ENCODE measurements at places on chromosomes 12 and 14.

GRCh38 chr12:28388879-28389278 is 198.6 kb downstream of the CCDC91 start:
- DNase-seq = no peak

- no peak for DNase-seq
Observed at GRCh38 chr12:16530268-16530850, 75.6 kb downstream of the LMO3 start.

DNA sequence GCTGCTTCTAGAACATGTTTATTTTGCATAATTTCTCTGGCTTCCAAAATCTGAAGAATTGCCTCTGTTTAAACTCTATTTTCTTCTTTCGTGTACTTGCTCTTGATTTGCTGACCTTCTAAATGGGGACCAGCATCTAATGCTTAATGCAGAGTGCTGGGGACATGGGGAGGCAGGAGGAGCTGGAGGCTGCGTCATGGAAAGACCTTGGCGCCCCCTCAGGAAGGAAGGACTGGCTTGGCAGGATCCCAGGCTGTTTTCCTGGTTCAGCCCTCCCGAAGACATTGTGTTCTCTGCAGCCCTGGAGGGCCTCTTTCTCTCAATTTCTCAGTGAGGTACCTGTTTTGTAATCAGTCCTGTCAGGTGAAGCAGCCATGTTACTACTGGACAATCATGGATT is 5.5 kb downstream of the PRKCH start:
- no peak for DNase-seq

- DNase-seq = no peak
Observed at GRCh38 chr14:56082880-56083279, 35.3 kb upstream of the PELI2 start.

- peak; percentile 43 for DNase-seq
Observed at GRCh38 chr14:99601361-99601831, 2.6 kb downstream of the CCDC85C start.

GRCh38 chr14:30748343-30748742 is 126.0 kb upstream of the COCH start:
- DNase-seq = peak; percentile 69

DNA sequence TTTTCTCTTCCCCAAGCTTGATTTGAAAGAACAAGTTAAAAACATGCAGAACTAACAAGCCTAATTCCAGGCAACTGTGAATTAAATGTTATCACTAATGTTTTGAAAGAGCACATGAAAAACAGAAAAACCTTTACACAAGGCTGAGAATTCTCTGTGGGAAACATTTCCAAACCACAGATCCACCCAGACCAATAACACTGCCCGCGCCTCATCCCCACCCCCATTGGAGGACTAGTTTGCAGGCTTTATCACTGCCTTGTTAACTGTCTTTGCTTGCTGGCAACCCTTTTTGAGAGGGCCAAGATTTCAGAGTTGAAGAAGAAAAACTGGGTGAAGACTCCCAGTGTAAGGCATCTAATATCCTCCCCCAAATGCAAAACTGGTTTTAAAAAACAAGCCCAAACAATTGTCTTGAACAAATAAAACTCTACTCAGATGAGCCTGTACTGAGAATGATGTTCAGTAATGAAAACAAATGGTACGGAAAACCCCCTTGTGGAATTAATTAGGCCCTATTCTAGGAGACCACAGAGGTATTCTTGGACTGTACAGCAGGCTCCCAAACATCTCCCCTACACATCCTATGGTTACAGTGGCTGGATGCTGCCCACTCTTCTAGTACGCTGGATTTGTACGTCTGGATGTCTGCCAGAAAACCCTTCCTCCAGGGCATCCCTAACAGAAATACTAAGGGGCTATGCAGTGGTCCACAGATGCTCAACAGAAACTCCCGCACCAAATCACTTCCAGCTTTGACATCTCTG is 5.8 kb downstream of the MAX start:
- DNase-seq = peak; percentile 87

DNA sequence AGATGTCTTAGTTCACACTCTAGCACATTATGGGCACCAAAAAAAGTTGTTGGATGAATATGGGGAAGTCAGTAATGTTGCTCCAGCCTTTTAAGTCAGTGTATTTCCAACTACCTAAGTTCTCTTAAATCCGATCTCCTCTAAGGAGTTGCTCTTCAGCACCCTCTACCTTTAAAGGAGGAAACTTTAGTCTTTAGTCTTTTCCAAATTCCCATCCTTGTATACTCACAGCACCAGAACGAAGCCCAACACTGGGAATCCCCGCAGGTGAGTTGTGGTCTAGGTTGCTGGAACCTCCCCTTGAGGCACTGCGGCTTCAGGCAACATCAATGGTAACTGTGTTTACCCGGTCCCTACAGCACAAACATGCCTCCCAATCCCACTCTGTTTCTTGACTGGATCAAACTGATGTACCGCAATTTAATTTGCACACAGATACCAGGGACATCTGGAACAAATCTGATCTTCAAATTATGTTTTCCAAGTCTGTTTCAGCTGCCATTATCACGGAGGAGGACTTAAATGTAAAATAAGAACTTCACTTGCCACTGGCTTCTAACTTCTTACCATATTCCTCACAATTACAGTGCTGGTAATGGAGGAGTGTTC is 179.0 kb downstream of the FOXN3 start:
- DNase-seq = peak; percentile 3

- peak; percentile 56 for DNase-seq
Observed at GRCh38 chr14:105180592-105181548, at the start of gene NUDT14. Gene NUDT14 (minus strand): TSS chr14:105181312. CDS start chr14:105181209, 103 bp downstream.

DNA sequence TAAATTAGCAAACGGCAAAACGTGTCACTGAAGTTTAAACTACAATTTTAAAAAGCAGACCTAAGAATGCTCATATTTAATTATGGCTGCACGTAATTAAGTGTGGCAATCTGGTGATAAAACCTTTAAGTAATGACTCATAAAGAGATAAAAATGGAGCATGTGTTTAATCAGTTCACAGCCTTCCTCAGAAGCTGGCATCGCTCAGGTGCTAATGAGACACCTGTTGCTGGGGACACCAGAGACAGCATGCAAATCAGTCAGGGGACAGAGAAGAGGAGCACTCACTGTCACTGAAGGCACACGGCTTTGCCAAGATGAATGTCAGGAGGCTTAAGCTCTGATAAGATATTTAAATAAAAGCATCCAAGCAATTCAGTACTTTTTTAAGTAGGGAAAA is 840.3 kb downstream of the GALC start:
- no peak for DNase-seq

DNA sequence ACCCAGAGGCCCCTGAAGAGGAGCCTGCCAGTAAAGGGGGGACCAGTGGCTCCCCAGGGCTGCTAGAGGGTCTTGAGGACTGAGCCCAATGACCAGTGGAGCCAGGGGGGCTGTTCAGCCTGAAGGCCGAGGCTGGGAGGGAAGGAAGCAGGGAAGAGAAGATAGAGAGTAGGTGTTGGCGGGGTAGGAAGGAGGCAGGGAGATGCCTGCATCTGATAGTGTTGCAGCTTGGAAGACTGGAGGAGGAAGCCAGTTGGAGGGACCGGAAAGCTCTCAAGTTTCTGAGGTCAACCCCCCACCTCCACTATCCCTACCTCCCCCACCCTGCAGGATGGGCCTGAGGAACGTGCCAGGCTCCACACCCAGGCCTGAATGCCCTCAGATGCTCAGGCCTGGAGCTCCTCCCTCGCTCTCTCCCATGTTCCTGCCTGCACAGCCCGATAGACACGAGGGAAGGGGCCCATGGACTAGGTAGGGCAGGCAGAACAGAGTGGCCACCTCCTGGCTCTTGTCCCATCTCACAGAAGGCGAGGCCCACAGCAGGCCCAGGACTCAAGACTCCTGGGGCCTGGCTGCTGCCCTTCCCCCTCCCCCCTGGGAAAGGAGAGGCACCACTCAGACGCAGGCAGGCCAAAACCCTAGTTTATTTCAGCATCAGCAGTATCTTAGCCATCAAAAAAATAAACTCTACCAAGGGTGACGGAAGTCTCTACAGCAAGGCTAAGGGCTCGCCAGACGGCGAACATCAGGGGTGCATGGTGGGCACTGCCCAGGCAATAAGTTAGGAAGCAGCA is 3.4 kb downstream of the CKB start:
- peak; percentile 63 for DNase-seq

GRCh38 chr14:105059035-105059924 is 6.0 kb downstream of the GPR132 start:
- no peak for DNase-seq

DNA sequence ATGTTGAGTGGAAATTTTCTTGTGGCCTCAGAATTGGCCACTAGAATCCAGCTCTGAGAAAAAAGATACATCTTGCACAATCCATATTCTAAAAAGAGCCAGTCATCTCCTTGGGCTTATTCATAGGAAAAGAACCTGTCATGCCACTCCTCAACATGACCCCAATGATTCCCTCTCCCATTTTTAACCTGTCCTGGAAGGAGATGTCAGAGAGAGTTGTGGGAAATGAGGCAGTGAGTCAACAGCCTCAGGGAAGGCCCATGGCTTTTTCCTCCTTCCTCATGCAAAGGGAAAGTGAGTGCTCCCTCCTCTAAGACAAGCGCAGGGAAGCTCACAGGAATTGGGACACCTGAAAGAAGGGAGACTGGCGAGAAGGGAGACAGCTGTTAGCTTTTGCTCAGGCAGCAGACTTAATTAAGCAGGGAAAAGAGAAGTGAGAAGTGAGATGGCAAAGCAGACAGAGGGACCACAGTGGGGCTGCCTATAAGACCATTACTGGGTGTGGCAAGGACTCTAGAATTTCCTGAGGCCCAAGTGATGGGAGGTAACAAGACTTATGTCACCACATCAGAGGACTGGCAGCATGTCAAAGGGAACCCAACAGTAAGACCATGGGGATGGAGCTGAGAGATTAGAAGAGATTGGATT is 10.2 kb upstream of the DHRS7 start:
- DNase-seq = no peak

- DNase-seq = peak; percentile 38
Observed at GRCh38 chr12:50603817-50604639, 99.2 kb downstream of the DIP2B start.

DNA sequence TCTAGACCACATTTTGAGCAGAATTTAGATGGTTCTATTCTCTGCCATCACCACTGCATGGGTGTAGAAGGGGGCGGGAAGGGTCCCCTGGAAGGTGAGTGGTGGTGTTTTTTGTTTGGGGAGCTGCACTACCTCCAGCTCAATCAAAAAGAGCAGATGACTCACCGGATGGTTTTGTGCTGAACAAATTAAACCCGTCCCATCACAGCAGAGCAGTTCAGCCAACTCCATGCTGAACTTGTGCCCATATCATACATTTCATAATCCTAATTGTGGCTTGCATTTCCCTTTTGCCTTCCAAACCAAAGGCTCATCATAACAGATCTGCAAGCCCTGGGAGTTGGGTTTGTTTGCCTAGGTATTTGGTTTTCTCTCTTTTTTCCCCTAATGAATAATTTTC is 53.0 kb upstream of the RPH3A start:
- DNase-seq = no peak

- DNase-seq = no peak
Observed at GRCh38 chr12:56864318-56864717, 69.9 kb downstream of the SDR9C7 start.

DNA sequence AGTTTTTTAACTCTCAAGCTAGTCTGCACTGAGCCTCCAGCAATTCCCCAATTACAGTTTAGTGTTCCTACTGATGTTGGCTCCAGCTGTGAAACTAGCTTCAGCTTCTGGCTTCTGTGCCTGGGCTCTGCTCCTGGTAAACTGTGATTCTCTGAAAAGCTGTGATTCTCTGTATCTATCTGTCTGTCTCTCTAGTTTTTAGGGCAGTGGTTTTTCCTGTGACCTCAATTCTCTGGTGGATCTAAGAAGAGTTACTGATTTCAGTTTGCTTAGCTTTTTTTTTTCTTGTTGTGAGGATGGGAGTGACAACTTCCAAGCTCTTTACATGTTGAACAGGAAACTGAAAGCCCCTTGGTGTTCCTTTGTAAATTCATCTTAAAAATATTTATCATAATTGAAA is 3.8 kb upstream of the HIF1A start:
- no peak for DNase-seq

GRCh38 chr12:51432921-51433320 is 8.3 kb downstream of the SLC4A8 start:
- peak; percentile 31 for DNase-seq

GRCh38 chr12:40616383-40616915 is 75.8 kb upstream of the CNTN1 start:
- no peak for DNase-seq

GRCh38 chr14:22623047-22623446 is 21.1 kb downstream of the OR6J1 start:
- peak; percentile 47 for DNase-seq

GRCh38 chr12:83506841-83507240 is 820.1 kb downstream of the TMTC2 start:
- no peak for DNase-seq

DNA sequence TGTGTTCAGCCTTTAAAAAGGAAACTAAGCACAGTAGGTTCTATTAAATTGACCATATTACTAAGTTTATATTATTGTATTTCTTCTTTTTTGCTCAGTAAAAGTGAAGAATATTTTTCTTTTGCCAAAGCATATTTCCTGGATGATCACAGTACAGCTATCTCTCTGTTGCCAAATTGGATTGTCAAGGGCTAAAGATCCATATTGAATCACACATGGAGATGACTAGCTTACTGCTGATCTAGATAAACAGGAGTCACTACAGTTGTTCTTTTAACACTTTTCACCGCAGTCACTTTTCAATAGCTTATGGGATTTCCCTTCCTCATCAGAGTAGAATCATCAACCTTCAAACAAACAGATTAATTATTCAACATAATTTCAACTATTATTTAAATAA is 78.6 kb downstream of the LRRC9 start:
- peak; percentile 32 for DNase-seq
